ENCODE measurements at places on chromosomes 3 and 15. TPM values are rescaled to one million over a fixed set of nuclear protein-coding genes. Genes with fewer than 3 reads are reported as not detected.

The SOX14 gene
- total RNA-seq = not detected

DNA sequence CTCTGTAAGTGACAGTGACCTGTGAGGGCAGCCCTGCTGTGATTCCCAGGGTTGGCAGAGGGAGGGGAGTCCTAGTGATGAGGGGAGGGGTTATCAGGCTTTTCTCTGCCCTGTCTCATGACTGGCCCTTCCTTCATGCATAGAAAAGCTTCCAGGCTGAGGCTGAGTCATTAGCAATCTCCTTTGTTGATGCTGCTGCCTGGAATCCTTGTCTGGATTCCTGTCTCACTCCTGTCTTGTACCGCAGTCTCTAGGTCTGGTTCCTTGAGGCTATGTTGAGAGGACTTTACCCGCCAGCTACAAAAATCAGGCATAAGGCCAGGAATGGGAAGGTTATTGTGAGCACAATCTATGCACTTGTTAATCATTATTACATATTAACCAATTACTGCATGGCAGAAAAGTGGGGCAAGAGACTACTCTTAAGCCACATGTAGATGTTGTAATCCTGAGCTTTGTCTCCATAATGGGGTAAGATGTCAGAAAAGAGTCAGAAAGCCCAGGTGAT is 7.2 kb downstream of the KLHL6 start:
- no peak for DNase-seq

GRCh38 chr3:178850450-178851190 is 221.0 kb downstream of the ZMAT3 start:
- DNase-seq = no peak

The KAT2B gene
- 38.2 TPM for total RNA-seq

The PARP14 gene
- 52.0 TPM for total RNA-seq

DNA sequence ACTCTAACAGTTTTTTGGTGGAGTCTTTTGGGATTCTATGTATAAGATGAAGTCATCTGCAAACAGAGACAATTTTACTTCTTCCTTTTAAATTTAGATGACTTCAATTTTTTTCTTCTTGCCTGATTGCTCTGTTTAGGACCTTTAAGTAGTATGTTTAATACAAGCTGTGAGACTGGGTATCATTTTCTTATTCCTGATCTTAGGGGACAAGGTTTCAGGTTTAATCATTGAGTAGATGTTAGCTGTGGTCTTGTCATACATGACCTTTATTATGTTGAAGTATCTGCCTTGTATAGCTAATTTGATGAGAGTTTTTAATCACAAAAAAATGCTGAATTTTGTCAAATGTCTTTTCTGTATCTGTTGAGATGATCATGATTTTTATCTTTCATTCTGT is 20.6 kb downstream of the GRM2 start:
- no peak for DNase-seq

DNA sequence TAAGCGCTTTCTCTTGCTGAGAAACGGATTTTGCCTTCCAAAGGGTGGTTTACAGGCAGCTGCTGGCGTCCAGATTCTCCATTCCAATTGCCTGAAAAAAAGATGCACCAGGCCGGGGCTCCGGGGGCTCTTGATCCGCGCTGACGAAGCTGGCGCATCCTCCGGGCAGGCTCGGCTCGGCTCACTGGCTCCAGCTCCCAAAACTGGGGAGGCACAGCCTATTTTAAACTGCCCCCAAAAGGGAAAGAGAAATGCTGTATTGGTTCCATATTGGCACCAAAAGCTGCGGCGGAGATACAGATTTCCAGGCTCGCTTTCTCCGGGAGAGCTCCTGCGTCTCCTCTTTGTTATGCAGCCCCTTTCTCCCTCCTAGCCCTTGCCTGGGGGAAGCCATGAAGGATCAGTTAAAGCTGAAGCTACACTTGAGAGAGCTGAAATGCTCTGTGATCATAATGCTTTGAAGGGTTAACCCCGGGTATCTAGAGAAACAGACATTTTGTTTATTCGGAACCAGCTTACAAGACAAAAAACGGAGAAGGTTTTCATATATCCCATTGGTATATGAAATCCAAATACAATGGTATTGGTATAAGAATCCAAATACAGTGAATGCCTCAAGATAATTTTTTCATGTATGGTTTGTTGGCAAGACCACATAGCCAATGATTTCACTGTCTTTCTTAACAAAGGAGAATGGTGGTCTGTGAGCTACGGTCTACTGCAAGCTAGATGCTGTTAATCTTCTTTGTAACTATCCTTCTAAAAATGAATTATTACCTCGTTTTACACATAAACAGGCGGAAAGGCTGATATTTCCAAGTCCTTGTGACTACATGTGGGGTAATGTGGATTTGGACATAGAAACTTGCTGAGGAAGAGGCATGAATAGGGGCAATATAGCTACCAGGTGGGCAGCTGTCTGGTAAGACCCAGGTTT is 693 bp downstream of the CD200 start:
- DNase-seq = peak; percentile 74

The NME9 gene
- total RNA-seq = 0.16 TPM

The NRROS gene
- total RNA-seq = 4.1 TPM

DNA sequence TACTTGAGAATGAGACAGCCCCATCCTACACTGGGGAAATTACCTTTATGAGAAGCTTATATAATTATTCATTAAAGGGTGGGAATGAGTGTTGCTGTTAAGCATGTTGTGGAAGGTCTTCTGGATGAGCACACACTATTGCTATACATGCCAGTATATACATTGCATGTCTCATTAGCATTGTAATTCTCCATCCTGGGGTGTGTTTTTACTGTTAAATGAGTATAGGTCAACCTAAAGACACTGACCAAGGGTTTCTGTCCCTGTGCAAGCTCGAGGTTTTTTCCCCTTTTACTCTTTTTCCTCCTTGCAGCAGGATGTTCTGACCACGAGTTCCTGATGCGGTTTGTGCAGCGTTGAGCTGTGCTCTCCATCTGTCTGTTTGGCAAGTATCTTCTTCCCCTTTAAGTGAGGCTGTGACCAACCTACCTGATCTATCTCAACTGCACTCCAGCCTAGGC is 7.2 kb upstream of the IVD start:
- DNase-seq = no peak

The GPR87 gene
- total RNA-seq = 5.0 TPM

DNA sequence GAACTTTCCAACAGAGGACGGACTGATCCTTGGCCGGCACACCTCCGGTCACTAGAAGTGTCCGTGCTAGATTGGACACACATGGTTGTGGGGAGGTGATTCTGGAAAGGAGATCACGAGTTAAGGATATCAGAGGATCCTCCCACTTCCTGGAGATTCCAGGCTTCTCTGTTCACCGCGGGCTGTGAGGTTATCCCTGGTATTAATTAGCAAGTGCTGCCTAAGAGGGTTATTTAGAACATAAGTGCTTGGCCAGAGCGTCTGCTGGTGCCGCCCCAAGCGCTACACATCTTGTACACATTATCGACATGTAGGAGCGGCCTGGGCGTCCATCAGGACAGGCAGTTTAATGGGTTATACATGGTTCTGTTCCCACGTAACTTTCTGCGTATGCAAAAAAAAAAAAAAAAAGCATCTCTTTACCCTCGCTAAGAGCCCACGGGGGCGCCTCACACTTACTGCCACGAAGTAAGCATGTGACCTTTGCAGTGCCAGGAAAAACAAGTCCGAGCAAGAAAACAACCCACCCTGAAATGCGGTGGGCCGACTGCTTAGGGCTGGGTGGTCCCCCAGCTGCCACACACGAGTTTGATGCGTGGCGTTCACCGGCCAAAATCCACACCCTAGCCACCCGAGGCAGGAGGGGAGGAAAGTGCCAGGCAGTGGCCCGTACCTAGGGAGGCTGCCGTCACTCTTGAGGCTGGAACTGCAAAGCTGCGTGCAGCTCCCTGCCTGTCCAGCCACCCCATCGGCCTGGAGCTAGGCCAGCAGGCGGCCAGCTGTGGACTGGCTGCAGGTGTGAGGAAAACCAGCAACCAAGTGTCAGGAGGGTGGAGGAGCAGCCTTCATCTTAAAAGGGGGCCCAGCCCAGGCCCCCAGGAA is 78.0 kb downstream of the CPN2 start:
- no peak for DNase-seq

GRCh38 chr15:61034678-61035291 is 194.3 kb downstream of the RORA start:
- DNase-seq = no peak

The PLSCR2 gene
- 0.85 TPM for total RNA-seq

DNA sequence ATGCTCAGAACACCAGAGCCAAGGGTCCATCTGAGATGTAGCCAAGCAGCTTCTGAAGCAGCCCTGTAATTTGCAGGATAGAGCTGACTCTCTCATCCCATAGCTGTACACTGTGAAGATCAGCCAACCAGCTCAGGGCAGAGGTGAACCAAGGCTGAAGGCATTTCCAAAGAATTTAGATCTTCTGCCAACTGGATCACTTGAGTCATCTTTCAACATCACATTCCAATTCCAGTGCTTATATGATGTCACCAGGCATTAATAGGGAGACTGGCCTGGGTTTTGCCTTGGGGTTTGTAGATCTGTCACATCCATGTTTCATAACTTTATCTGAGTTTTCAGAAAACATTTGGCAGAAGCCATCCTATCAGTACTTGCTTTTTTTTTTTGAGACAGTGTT is 98.2 kb downstream of the NR2F2 start:
- DNase-seq = no peak

The PTX3 gene
- total RNA-seq = 5.1 TPM

DNA sequence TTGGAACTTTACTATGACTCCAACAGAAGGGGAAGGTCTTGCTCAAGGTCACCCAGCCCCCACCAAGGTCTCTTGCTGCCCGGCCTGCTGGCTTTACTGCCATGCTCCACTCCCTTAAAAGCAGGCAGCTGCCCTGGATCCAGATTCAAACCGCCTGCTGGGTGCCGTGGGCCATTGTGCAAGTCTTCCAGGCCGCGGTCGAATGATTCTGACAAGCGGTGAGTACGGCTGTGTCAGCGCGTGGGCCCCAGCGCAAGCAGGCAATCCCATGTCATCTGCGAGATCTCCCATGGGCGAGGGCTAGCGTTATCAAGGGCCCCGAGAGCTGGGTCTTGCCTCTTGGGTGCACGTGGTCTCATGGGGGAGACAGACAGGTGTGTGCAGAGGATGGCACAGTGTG is 37.6 kb downstream of the CORO2B start:
- no peak for DNase-seq

Measured in urinary bladder (tissue), 4 donors.